ENCODE measurements at places on chromosomes 7 and 10.

DNA sequence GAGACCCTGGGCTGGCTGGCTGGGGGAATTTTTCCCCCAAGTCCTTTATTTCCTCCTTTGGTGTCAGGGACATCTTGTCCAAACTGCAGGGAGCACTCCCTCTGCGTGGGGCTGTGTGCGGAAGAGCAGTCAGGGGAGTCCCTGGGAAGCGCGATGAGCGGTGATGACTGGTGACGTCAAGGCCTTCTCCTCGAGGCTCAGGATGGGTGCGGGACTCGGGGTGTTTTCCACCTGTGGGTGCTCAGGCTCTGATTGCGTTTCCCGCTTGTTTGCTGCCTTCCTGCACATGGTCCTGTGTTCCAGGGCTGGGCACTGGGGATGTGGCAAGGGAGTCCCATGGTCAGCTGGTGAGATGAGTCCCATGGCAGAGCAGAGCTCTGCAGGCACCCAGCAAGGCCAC lies 101.2 kb downstream of the DOCK1 start:
- no peak for DNase-seq

DNA sequence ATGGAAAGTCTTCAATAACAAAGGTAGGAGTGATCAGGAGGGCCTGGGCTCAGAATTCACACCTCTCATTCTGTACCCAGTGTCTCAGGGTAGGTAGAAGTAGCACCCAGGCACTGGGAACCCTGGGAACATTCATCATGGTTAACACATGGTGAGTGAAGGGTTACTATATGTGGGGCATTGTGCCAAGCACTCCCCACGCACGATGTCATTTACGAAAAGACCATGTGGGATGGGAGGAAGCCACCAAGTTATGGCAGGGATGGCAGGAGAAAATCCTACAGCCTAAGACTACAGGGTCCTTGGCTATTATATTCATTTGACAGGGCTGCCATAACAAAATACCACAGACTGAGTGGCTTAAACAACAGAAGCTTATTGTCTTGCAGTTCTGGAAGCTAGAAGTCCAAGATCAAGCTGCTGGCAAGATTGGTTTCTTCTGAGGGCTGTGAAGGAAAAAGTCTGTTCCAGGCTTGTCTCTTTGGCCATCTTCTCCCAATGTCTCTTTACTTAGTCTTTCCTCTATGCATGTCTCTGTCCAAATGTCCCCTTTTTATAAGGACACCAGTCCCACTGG lies 27.7 kb upstream of the DDIT4 start:
- no peak for DNase-seq

DNA sequence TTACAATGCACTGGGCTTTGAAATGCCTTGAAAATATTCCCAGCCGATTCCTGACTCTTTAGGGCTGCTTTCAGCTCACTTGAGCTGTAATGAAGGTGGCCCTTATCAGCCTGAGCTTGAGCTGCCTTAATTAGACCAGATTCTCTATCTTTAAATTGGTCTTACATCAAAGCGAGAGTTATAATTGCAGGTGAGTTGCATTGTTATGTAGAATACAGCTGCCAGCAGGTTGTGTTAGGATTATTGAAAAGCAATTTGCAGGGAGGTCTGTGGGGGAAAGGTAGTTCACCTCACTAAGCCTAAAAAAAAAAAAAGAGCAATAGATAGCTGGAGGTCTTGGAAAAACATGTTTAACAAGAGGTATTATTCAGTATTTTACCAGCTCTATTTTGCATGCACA lies 142.2 kb upstream of the HABP2 start:
- DNase-seq = no peak

- no peak for DNase-seq
Observed at GRCh38 chr10:48248462-48248861, 26.0 kb downstream of the FRMPD2 start.

- no peak for DNase-seq
Observed at GRCh38 chr7:137328373-137329120, 15.0 kb downstream of the PTN start.
